ENCODE measurements at places on chromosomes 1 and 21. TPM values are rescaled to one million over a fixed set of nuclear protein-coding genes. Genes with fewer than 3 reads are reported as not detected.

DNA sequence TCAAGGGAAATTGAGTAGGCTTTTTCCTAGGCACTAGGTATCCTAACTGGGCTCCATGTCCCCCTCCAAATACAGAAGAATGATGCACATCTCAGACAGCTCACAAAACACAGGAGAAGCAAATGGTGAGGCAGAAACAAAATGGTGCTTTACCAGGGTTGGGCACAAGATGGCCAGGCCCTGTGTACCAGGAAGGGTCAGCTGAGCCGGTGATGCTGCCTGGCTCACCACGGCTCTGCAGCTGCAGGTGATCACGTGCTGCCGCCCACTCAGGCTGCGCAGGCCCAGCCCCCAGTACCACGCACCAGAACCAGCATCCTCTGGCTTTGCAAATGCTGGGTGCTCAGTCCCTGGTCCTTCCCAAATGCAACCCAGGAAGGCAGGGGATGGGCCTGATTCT lies 993 bp upstream of the DSCAM start:
- no peak for DNase-seq

DNA sequence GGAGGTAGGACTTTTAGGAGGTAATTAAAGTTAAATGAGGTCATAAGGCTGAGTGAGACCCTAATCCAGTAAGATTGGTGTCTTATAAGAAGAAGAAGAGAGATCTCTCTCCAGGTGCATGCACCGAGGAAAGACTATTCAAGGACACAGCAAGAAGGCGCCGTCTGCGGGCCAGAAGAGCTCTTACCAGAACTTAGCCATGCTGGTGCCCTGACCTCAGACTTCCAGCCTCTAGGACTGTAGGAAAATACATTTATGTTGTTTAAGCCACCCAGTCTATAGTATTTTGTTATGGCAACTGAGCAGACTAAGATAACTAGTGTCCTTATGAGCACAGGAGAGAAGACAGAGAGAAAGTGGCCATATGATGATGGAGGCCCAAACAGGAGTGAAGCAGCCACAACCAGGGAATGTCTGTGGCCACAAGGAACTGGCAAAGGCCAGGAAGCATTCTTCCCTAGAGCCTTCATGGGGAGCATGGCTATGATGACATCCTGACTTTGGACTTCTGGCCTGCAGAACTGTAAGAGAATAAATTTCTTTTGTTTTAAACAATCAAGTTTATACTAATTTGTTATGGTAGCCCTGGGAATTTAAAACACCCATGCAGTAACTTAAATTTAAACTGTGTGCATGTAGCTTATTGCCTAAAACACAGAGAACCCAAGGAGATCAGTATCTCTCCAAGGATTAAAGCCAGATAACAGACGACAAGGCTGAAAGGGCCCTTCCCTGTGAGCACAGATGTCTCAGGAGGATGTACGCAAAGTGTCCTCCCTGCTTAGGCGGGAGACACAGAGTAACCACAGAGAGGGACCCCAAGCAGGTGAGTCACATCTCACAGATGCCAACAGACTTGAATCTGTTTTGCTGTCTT lies 9.9 kb upstream of the CD58 start:
- no peak for DNase-seq

DNA sequence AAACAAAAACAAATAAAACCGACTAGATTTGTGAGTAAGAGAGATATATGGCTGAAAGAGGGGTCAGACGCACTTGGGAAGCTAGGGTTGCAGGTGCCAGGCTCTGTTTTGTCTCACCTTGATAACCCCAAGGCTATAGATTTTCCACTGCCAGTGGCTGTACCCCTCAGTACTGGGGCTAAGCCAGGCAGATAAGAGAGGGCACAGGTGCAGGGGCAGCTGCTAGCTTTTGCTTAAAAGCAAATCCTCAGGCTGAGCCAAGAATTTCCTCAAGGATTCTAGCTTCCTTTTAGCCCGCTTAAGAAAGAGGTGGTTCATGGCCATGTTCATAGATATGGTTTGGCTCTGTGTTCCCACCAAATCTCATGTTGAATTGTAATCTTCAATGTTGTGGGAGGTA lies 57.9 kb downstream of the OVGP1 start:
- no peak for DNase-seq

DNA sequence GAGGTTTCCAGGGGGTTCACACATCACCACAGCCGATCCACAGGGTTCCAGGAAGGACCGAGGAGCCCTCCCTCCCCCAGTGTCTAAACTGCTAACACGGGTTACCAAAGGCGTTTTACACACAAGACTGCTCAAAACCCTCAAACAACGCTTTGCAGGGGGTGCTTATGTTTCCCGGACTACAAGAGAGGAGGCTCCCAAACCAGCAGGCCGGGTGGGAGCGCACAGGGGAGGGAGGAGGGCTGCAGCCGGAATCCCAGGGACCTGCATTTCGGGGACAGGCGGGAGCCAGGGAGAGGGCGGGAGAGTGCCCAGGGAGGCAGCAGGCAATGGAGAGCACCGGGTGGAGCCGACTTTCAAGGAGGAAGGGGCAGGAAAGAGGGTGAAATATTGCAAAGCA lies 50.8 kb downstream of the ACBD3 start:
- DNase-seq = no peak

DNA sequence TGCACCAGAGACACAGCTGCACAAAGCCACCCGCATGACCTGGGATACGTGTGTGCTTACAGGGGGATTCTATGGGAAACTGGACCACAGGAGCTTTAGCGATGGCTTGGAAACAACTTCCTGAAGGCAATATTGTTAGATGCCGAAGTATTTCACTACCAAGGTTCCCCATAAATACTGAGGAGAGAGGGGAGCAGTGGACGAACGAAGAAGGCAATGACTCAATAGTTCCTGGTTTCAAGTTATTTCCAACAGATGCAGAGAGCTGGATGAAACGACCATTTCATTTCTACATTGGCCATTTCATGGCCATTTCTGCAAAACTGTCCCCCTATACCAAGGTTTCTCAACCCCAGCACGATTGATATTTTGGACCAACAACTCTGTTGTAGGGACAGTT lies 61.3 kb downstream of the CD34 start:
- no peak for DNase-seq

GRCh38 chr1:8015036-8015808 lies 10.9 kb downstream of the ERRFI1 start:
- DNase-seq = peak; percentile 22

DNA sequence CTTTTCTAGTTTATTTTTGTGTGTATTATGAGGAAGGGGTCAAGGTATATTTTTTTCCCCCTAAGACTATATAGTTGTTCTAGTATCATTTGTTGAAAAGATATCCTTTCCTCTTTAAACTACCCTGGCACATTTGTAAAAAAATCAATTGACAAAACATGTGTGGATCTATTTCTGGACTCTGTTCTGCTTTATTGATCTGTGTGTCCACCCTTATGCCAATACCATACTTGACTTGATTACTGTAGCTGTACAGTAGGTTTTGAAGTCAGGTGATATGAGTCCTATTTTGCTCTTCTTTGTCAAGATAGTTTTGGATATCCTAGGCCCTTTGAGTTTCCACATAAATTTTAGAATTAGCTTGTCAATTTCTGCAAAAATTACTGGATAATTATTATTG lies 21.2 kb upstream of the SOX13 start:
- no peak for DNase-seq

DNA sequence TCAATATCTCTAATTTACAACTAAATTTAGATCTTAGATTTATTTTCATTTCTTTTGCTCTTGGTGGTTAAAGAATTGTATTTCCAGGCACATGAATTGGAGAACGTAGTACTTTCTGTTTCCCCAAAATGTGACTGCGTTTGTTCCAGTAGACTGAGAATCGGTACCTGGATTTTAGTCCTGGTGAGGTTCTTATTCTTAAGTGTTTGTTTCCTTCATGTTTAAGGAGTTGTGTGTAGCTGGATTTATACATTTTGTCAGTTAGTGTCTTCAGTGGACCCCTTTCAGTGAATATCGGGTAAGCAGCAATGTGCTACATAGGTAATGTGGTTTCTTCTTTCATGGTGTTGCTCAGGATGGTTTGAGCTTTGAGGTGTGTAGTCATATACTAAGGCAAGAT lies 6.8 kb downstream of the MIER1 start:
- no peak for DNase-seq

DNA sequence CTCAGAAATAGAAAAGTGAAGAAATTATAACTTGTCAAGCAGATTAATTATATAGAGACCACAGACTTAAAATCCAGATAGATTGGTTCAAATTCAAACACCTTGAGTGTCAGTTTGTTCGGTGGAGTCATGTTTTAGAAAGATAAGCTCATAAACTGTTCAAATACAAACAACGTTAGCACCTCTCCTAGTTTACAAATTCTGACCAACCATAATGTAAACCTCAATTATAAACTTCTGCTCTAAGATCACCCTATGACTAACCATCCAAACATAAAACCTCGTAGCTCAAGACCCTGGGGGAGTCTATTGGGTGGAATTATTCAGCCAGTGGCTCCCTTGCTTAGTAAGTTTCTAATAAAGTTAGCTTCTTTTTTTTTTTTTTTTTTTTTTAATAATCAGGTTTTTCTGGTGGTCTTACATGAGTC lies 12.4 kb downstream of the CBR1 start:
- DNase-seq = no peak

DNA sequence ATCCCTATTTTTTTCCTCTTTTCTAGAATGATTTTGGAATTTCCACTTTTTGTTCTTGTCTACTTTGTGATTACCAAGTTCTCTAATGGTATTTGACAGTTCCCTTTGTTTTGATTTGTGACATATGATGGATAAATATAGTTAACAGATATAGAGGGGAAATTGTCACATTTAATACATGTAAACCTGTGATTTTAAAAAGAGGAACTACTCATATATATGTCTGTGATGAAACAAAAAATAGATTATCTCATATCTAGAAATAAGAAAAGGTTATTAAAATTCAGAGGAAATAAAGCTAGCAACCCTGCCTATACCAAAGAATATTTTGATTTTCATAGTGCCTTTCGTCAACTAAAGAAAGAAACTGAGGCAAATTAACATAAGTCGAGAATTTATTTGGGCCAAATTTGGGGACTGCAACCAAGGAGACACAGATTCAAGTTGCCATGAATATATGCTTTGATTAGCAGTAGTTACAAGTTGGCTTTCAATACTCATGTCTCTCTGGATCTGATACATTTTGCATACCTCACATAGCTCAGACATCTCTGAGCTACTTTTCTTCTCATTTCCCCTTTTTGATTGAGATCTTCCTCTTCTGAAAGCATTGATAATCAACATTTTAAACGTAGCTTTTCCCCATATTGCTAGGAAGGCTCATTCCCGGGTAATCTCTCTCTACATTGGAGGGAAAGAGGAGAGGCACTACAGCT lies 15.6 kb upstream of the C21orf91 start:
- DNase-seq = no peak

DNA sequence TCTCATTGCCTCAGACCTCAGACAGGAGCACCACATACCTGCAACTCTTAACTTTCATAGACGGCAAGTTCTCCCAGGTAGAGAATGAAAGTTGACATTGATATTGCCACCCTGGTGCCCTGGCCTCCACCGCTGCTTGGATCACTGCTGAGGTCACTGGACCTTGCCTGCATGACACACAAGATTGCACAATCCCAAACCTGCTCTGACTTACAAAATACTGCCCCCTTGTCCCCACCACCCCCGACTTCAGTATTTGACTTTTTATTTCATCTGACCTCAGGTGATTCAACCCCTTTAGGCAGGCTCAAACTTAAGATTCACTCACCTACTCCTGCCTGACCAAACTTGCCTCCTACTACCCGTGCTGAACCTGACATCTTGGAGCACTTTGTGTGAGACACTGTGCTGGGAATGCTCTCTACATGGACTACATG lies 43.1 kb upstream of the S1PR1 start:
- no peak for DNase-seq

- DNase-seq = no peak
These were observed 45.8 kb downstream of the DNAJC6 start for GRCh38 chr1:65355031-65355712.

DNA sequence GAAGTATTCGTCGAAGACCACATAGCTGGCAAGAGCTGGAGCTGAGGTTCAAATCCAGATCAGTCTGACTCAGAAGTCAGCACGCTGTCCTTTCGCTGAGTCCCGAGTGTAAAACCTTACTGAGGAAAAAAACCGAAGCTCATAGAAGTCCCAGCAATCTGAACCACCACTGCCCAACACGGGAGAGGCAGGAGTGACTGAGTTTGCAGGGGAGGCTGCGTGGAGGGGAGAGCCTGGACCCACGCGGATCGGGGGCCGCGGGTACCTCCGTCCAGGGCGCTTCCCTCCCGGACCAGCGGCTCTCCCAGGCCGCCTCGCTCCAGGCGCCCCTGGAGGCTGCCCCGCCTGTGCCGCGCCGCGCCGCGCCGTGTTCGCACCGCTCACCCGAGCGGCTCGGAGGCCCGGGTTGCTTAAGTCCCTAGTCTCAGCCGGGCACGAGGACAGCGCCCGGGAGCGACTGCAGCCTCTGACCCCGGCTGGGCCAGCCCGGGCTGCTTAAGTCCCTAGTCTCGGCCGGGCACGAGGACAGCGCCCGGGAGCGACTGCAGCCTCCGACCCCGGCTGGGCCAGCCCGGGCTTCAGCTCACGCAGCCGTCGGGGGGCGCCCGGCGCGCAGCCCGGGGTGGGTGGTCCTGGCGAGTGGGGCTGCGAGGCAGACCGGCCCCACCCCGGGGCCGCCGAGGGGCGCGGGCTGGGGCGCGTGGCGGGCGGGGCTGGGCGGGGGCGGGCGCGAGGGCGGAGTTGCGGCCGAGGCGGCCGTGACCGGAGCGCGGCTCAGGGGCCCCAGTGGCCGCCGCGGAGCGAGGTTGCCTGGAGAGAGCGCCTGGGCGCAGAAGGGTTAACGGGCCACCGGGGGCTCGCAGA lies at the start of gene ADAMTSL4:
TSS of gene ADAMTSL4 (plus strand) at position 777 of the 864 bp plus-strand sequence. CDS start 2,881 bp downstream, outside the sequence.
- no peak for DNase-seq

DNA sequence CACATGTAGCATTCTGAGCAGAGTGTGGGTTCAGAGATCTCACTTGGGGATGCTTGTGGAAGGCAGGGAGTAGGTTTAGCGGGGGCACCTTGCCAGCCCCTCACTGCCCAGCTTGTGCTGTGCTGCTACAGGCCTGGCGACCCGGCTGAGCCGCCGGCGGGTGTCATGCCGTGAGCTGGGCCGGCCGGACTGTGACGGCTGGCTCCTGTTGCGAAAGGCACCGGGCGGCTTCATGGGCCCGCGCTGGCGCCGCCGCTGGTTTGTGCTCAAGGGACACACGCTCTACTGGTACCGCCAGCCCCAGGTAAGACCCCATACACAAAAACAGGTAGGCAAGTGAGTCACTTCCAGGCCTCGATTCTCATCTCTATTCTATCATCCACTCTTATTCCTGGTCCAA lies 5.5 kb upstream of the CATSPER4 start:
- no peak for DNase-seq

DNA sequence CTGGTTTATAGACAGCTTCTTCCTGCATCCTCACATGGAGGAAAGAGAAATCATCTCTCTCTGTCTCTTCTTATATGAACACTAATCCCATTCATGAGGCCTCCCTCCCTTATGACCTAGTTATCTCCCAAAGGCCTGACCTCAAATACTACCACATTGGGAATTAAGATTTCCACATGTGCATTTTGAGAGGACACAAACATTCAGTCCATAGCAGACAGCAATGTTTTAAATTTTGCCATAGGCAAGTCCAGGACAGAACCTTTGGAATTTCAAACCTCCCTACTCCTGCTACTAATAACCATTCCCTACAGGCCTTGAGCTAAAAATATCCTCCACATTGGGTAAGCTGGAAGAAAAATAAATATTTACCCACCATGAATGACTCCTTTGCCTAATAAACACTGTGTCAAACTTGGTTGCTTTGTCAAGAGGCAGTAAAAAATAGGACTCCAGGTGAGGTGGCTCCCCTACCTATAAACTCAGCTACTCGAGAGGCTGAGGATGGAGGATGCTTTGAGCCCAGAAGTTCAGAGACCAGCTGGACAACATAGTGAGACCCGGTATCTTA lies 113.7 kb downstream of the ZNF281 start:
- no peak for DNase-seq

Gene SPRR1B
- total RNA-seq = not detected

Gene OR2T29
- not detected for total RNA-seq

Gene AK4
- total RNA-seq = 108 TPM

Gene C1orf94
- total RNA-seq = not detected

Measured in activated T-helper 1 cell treated with anti-CD3 and anti-CD28 coated beads, Interleukin-12 subunit alpha, Interleukin-12 subunit beta, Interleukin-2, Interleukin-4 antibody, amounts not matched to agents 30 ng/mL and 10 ng/mL and 1 ng/mL, durations not matched to agents 14 hours and 24 hours and 36 hours (primary cell).